ENCODE measurements at places on chromosomes 5 and 9.
A peak's percentile ranks its signal among the peaks of the same experiment; 100 is the strongest.

- DNase-seq: no peak
Observed at GRCh38 chr9:80493258-80493657, 921.5 kb downstream of the TLE4 start.

DNA sequence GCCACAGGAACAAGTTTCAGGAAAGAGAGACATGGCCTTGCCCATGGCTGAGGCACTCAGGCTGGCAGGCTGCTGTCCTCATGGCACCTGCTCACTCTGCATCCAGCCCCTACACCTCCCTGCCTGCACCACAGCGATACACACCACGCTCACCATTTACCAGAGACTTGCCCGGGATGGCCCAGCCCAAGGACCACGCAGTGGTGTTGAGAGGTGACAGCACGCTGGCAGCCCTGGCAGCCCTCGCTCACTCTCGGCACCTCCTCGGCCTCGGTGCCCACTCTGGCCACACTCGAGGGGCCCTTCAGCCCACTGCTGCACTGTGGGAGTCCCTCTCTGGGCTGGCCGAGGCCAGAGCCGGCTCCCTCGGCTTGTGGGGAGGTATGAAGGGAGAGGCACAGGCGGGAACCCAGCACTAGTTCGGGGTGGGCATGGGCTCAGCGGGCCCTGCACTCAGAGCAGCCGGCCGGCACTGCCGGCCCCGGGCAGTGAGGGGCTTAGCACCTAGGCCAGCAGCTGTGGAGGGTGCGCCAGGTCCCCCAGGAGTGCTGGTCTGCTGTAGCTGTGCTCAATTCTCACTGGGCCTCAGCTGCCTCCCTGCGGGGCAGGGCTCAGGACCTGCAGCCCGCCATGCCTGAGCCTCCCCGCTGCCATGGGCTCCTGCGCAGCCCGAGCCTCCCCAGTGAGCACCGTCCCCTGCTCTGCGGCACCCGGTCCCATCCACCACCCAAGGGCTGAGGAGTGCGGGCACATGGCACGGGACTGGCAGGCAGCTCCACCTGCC lies 20.3 kb downstream of the ZDHHC11B start:
- peak; percentile 67 for DNase-seq

DNA sequence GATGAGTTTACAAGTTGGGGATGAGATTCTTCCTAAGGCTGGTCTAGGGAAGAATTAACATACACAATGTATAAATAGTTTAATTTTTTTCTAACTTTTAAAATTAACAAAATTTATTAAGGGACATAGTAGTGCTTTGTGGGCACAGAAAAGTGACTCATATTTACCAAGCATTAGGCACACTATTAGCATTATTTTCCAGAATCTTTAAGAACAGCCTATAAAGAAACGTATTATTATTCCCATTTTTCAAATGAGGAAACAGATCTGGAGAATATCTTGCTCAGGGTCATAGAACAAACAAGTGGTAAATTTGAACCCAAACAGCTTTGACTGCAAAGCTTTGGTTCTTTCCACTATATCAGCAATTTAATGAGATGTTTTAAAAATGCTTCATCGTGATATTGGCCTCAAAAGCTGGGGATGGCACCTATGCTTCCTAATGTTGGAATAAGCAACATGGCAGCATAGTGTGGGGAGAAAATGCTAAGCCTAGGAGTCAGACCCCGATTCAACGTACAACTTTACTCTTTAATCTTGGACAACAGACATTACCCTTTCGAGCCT lies 55.9 kb downstream of the ABCA1 start:
- no peak for DNase-seq

GRCh38 chr9:114316605-114317230 lies 6.2 kb upstream of the ORM1 start:
- DNase-seq: no peak

- DNase-seq: no peak
Observed at GRCh38 chr5:137461391-137462264, 37.5 kb downstream of the SPOCK1 start.

DNA sequence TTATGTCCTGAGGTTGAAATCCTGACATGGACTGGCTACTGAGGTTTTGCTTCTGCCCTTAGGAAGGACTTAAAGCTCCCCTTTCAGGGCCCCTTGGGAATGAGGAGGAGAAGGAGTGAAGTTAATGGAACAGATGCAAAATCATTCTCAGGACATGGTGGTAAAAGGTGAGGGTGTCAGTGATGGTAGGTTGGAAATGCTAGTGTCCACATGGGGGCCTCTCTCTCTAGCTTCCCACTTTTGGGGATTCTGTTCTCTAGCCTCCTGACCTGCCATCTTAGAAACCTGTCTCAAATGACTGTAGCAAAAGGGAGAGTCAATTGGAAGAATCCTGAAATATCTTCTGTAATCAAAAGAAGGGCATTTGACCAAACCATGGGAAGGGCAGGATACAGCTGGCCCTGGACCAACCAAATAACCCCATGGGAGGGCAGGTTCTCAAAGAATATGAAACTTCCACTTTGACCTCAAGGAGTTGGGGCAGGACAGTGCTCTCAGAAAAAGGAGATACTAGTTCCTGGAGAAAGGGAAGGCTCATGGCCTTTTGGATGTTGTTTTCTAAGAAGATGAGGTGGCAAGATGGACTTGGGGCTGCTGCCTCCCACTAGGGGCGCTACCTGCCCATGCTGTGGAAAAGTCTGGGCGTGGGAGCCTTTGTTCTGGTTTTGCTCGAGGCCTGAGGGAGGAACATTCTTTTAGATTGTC lies 21.2 kb upstream of the MLANA start:
- no peak for DNase-seq

All from left forelimb (tissue), 1 donor.